ENCODE measurements at places on chromosomes 5 and 9.
A peak's percentile ranks its signal among the peaks of the same experiment; 100 is the strongest.

GRCh38 chr5:95631991-95632675 is 12.2 kb downstream of the GPR150 start:
- peak; percentile 20 for DNase-seq

- no peak for DNase-seq
Measured at GRCh38 chr5:56616454-56617160, 198.7 kb upstream of the MAP3K1 start.

DNA sequence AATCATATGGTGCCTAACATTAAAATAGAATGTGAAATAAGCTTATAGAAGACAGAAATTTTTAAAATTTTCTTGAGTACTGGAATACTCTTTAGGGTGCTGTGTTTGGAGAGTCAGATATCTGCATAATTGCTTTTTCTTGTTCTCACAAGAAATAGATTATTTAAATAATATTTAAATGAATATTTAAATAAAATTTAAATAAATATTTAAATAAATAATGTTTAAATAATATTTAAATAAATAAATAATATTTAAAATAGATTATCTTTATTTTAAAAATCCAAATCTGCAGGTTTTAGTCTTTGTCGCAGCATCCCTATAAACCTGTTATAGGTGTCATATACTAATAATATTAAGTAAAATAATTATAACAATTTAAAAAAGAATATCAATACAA is 1589.4 kb downstream of the MAT2B start:
- DNase-seq = no peak

DNA sequence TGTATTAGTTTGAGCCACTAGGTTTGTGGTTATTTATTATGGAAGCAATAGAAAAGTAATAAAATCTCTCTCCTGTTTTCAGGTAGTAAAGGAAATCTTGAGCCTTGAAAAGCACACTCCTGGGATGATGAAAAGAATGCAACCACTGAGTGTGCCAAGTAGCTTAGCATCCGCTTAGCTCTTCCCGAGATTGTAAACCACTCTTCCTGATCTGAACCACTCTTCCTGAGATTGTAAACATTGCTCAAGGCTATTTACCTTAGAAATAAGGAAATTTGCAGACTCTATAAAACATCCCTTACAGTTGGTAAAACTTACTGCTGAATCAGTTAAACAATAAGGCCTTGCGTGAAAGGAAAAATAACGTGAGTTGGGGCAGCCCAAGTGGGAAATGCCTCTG is 17.4 kb upstream of the IL33 start:
- no peak for DNase-seq

- DNase-seq = peak; percentile 75
Measured at GRCh38 chr5:81768935-81769452, 18.1 kb upstream of the SSBP2 start.

GRCh38 chr5:160466889-160467554 is 45.4 kb downstream of the PTTG1 start:
- no peak for DNase-seq

GRCh38 chr9:16505199-16505598 is 365.3 kb downstream of the BNC2 start:
- DNase-seq = no peak

GRCh38 chr5:93800988-93801811 is 59.8 kb upstream of the POU5F2 start:
- DNase-seq = peak; percentile 6

- DNase-seq = no peak
Measured at GRCh38 chr5:178564397-178564796, 25.8 kb downstream of the COL23A1 start.

DNA sequence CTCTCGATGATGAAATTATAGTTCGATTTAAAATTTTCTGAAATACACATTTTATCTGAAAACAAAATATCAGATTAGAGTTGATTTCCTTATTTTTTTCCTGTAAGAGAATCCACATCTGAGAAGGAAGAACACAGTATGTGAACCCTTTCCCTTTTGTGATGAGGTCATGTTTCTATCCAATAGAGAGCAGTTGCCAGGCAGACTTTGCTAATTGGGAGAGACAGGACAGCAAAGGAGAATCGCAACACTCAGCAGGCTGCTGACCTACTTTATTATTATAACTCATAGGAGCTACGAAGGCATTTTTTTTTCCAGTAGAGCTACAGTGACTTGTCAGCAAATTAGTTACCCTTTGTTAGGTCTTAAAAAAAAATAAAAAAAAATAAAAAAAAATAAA is 242.1 kb downstream of the HCN1 start:
- DNase-seq = peak; percentile 4

GRCh38 chr5:125043781-125044391 is 297.4 kb upstream of the ZNF608 start:
- DNase-seq = peak; percentile 86

DNA sequence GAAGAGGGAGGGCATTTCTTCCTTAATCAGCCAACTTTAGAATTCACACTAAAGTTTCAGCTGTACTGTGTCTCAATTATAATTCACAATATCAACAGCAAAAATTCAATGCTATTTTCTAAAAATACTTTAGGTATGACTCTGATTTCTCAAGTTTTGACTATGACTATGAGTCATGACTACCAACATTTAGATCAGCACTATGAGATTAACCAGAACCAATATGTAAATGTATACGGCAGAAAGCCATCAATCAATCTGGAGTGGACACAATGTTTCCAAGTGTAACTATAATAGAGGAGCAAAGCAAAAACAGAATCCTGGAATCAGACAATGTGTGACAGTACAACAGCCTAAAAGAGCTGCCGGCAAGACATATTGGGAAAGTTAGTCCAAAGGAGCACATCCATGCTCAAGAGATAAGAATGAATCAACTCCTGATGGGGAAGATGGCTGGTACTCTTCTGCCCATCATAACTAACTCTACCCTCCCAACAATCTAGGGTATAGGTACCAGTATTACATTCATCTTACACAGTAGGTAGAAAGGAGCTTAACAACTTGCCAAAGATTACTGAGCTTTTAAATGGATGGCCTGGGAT is 294.4 kb downstream of the SEMA5A start:
- no peak for DNase-seq

- DNase-seq = no peak
Measured at GRCh38 chr5:96927008-96927407, 8.9 kb upstream of the LNPEP start.

- DNase-seq = no peak
Measured at GRCh38 chr9:137967280-137967953, 89.8 kb downstream of the CACNA1B start.

DNA sequence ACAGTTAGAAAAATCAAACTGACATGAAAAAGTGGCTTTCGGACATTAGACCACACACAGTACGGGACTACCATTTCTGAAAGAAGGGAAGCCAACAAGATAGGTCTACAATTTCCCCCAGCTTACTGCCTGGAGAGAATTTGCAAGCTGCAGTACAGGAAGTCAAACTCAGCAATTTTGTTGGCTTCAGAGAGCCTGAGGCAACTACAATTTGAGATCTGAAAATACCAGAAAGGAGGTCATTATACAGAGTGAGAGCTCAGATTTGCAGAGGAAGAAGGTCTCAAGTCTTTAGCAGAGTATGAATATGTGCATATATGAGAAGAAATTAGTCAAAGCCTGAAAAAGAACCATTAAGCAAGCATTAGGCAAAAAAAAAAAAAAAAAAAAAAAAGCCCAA is 83.0 kb downstream of the OXCT1 start:
- DNase-seq = no peak

- no peak for DNase-seq
Measured at GRCh38 chr9:134987376-134987775, 69.7 kb upstream of the FCN1 start.

Measured in urothelium cell line (cell line).